Activated CD8-positive, alpha-beta memory T cell treated with anti-CD3 and anti-CD28 coated beads for 4 hours (primary cell): ENCODE measurements at places on chromosomes 12 and 14.

- no peak for DNase-seq
Observed at GRCh38 chr12:28308891-28309290, 118.6 kb downstream of the CCDC91 start.

- no peak for DNase-seq
Observed at GRCh38 chr14:97523936-97524335, 726.8 kb downstream of the VRK1 start.

DNA sequence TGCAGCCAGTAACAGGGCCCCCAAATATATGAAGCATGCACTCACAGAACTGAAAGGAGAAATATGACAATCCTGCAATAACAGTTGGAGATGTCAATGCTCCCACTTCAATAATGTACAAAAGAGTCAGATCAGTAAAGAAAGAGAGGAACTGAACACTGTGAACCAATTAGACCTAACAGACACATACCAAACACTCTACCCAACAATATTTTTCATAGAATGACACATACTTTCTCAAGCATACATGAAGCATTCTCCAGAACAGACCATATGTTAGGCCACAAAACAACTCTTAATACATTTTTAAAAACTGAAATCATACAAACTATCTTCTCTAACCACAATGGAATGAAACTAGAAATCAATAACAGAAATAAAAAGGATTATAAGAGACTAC is 80.2 kb downstream of the ELK3 start:
- DNase-seq: no peak

DNA sequence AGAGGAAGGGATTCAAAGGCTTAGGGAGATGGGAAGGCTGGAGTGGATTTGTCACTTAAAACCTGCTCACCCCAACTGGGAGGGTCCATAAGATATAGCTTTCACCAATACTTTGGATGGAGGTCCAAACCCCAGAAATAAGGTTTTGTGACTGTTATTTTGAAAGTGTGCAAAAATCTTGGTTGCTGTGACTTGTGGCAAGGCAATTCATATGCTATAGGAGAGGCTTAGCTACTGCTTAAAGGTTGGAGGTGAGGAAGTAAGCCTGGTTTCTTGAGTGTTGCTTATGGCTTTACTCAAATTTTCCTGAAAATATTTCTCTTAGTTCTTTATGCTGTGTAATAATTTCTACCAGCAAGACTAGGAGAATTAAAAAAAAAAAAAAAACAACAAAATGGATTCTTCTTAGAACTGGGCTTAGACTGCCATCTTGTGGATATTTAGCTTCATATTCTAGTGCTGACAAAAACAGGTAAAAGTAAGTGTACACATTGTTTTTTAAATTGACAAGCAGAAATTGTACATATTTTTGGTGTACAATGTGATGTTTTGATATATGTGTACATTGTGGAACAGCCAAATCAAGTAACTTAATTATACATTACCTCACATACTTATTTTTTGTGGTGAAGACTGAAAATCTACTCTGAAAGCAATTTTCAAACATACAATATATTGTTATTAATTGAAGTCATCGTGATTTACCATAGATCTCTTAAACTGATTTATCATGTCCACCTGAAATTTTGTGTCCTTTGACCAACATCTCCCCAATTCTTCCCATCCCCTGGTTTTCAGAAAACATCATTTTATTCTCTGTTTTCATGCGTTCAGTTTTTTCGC is 23.0 kb downstream of the PDE6H start:
- DNase-seq: no peak

GRCh38 chr12:91935296-91935695 is 210.3 kb downstream of the BTG1 start:
- no peak for DNase-seq

DNA sequence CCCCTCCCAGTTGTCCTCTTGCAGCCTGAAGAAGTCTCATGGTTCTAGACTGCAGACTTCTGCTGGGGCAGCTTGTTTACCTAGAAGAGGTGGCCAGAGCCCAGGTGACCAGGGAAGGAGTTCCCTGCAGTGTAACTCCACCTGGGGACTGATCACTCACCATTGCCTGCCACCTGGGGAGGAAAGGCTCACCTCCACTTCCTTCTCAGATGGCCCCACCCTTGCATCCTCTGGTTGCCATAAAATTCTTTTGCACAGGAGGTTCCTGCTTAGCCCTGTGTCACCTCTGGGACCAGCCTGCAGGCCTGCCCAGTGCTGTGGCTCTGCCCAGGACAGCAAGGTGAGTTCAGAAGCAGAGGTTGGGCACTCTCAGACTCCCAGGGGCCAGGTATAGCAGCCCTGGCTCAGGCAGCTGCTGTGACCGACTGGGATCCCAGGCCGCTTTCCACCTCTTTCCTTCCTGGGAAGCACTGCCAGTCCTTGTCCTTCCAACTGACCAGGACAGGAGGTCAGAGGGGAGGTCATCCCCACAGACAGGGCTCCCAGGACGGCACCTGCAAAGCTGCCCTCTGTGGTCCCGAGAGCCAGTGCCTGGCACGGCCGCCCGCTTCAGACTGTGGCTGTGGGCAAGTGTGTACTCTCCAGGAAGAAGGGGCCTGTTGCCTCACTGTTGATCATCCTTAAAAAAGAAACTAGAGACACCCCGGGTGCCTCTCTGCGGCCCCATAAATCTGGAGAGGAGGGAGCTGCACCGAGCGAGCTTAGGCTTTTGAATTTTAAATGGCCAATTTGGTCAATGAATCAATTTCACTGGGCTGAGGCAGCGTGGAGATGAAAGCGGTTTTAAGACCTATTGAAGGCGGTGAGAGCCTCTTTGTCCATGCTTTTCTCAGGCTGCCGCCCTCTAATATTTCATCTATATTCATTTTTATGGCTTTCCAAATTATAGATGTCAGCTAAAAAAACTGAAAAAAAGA is 79.5 kb upstream of the C14orf180 start:
- DNase-seq: no peak

DNA sequence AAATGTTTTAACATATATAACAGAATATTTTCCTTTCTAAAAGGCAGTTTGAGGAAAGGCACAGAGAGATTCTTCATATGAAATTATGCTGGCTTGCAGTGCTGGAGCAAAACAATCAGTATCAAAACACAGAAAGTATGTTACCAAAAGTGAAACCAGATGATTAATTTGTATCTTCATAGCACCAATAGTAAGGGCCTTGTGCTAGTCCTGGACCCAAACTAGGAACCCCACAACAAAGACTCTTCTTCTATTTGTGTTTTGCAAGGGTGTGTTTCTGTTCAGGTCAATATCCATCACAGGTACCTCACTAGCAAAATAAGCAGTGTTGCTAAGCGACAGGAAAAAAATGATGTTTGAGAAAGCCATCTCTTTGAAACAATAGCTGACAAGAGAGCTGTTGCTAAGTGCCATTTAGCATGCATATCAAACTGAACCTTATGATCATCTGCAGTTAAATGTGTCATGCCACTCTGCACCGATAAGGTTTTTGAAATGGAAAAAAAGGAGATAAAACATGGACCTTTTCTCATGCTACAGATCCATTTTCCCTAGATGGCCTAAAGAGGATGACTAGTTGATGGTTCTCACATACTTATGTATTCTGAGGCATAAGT is 196.2 kb upstream of the ALG10 start:
- no peak for DNase-seq

GRCh38 chr12:93894391-93895088 is 217.4 kb downstream of the CRADD start:
- DNase-seq: no peak

DNA sequence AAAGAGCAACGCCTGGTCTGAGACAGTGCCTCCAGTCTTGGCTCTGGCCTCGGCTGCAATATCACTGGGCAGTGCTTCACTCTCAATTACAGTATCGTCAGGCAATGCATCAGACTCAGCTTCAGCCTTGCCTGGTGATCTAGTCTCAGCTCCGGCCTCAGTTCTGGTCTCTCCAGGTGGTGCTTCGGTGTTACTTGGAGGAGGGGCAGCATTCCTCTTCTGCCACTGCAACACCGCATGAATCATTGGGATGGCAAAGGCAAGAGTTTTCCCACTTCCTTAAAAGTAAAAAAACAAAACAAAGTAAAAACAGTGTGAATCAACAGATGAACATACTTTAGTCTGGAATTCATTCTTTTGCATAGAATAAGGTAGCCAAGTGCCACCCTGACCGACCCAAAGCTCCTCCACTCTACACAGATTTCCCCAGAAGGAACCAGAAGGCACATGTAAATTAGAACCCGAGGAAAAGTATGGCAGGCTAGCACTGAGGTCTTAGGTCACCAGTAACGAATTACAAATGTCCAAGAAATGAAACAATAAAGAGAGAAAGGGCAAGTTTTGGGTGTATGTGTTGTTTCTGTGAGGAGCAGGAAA is 18.6 kb downstream of the DDX24 start:
- DNase-seq: no peak

DNA sequence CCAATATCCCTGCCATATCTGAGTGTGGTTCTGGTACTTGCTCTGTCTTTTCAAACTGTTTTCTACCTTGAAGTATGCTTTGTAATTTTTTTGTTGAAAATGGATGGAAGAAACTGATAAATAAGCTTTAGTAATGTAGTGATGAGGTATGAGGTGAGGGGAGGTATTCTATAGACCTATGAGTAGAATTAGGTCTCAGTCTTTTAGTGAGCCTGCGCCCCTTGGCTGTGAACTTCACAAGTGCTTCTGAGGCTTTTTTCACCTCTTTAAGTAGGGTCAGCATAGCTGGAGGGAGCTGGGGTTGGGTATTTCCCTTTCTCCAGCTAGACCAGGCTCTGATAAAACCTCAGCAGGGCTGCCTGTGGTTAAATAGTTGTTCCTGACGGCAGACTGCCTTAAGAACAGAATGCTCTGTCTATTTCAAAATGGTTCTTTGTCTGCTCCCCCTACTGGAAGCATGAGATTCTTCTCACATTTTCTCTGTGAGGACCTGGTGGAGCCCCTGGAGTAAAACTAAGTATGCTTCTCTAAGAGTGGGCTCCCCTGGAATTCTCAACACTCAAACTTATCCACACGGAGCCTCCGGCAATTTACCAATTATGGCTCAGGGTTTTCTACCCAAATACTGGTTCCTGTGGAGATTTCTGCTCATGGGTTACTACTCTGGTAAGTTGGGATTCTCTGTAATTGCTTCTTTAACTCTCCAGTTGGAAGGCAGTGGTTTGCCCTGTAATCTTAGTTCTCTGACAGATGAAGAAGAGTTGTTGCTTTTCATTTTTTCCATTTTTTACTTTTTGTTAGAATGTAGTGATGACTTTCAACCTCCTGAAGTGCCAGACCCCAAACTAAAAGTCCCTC is 13.1 kb downstream of the KRT5 start:
- DNase-seq: no peak

GRCh38 chr12:3242199-3242863 is 165.2 kb downstream of the TSPAN9 start:
- no peak for DNase-seq

DNA sequence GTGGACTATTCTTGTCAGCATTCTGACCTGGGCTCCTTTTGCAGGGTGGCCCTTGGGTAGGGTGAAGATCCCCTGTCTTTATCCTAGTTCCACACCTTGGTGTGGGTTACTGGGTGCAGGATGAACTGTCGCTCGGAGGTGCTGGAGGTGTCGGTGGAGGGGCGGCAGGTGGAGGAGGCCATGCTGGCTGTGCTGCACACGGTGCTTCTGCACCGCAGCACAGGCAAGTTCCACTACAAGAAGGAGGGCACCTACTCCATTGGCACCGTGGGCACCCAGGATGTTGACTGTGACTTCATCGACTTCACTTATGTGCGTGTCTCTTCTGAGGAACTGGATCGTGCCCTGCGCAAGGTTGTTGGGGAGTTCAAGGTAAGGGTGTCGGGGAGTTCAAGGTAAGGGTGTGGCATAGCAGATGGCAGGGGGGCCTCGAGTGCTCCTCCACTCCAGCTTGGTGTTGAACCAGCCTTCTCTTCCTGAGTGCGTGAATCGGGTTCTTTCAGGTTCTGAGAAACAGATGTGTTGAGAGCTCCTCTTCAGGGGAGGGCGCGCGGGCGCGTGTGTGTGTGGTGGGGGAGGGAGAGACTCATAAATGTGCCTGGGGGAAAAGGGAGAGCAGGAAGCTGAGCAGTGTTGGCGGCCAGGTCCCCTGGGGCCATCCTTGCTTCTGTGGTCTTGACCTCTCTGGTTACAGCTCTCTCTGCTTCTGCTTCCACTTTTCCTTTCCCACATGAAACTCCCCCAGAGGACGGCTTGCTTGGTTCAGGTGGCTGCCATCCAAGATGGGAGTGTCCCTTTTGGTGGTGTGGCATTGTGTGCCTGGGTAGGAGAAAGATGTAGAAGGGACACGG is 4.0 kb downstream of the ATG101 start:
- no peak for DNase-seq

GRCh38 chr12:23049180-23049579 is 424.2 kb downstream of the ETNK1 start:
- DNase-seq: no peak
